WTC11 (cell line): ENCODE measurements at places on chromosomes 11 and 22. TPM values are rescaled to one million over a fixed set of nuclear protein-coding genes. Genes with fewer than 3 reads are reported as not detected.

Gene RAPSN
- 0.32 to 0.66 TPM (median 0.34 TPM) in 3 replicates for total RNA-seq

Gene OR5B21
- not detected in 3 replicates for total RNA-seq

Gene CHST1
- 2.4 to 2.6 TPM (median 2.4 TPM) in 3 replicates for total RNA-seq

- DNase-seq, result no peak
- no peak overlapping the region for H3K4me3 ChIP-seq
- no peaks in the 10 kb centered on the region for H3K36me3 ChIP-seq
- 0 out of 2 replicates have a peak, but pooled peaks cover 4% of the 10 kb centered on the region for H3K4me1 ChIP-seq
- peak overlapping the region; percentile 78 for H3K27ac ChIP-seq
These were observed 13.9 kb downstream of the SLC25A17 start for GRCh38 chr22:40805239-40805638.

DNA sequence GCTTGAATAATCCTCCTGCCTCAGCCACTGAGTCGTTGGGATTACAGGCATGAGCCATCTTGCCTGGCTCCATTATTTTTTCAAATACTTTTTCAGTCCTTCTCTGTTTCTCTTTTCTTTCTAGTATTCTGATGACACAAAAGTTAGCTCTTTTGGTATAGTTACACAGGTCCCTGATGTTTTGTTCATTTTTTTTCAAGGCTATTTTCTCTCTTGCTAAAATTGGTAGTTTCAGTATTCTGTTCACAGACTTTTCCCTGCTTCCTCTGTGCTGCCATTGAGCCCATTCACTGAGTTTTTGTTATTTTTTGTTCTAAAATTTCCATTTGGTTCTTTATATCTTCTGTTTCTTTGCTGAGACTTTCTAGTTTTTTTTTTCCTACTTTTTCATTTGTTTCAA lies 166.5 kb downstream of the UVRAG start:
- peaks cover 24% of the 10 kb centered on the region for H3K4me1 ChIP-seq
- H3K27ac ChIP-seq, result peak overlapping the region; percentile 16
- H3K36me3 ChIP-seq, result peaks cover 7% of the 10 kb centered on the region
- peak overlapping the region; percentile 69 for H3K4me3 ChIP-seq
- DNase-seq, result no peak

DNA sequence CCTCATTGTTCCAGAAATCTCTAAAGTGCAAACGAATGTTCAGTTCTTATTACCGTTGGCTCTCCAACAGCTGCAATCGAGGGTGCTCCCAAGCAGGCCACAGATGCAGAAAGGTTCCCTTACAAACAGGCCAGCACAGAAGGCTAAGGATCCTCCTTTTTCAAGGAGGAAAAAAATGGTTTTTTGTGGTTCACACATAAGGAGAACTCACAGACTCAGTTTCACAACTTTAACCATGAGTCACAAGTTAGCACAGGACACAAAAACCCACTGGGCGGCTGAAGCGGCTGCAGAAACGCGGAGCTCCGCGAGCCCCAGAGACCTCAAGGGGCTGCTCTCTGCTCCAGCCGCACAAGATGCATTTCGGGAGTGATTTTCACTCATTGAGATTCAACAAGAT lies 98.2 kb upstream of the PRR5 start:
- peaks cover 5% of the 10 kb centered on the region; the same call in 1 of the 2 replicates for H3K4me1 ChIP-seq
- H3K4me3 ChIP-seq, result no peak overlapping the region
- no peak overlapping the region for H3K27ac ChIP-seq
- peaks cover 2% of the 10 kb centered on the region; the same call in 1 of the 2 replicates for H3K27me3 ChIP-seq

- no peak overlapping the region for H3K4me3 ChIP-seq
- H3K27ac ChIP-seq, result no peak overlapping the region
- H3K36me3 ChIP-seq, result peaks cover 40% of the 10 kb centered on the region
- peaks cover 7% of the 10 kb centered on the region for H3K27me3 ChIP-seq
These were observed 146.1 kb downstream of the OR4C45 start for GRCh38 chr11:50178737-50179136.

GRCh38 chr11:7540830-7541555 lies 27.2 kb downstream of the PPFIBP2 start:
- DNase-seq, result no peak
- H3K36me3 ChIP-seq, result no peaks in the 10 kb centered on the region
- H3K4me3 ChIP-seq, result no peak overlapping the region
- H3K4me1 ChIP-seq, result peaks cover 13% of the 10 kb centered on the region
- no peaks in the 10 kb centered on the region for H3K27me3 ChIP-seq

DNA sequence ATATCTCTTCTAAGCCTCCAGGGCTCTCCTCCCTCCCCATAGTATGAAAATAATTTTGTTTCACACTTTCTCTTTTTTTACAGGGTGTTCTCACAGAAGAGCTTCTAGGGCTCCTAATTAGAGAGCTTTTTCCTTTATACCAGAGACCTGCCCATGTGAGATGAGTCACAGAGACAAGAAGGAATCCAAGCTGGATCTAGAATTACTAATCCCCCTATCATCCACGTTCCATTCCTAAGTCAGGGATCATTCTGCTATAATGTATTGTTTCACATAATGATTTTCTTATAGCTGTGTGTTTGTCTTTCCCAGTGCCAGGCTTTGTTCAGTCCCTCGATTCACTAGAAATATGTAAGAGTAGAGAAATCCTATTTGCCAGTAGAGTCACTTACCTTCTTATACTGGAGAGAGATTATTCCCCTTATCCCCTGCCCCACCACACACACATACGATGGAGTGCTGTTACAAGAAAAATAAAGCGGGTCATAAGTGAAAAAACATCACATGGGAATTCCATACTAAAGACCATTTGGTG lies 778.3 kb upstream of the LRRC4C start:
- no peak for DNase-seq
- H3K4me1 ChIP-seq, result peaks cover 34% of the 10 kb centered on the region
- no peak overlapping the region for H3K27ac ChIP-seq
- H3K4me3 ChIP-seq, result no peak overlapping the region
- no peaks in the 10 kb centered on the region for H3K36me3 ChIP-seq
- H3K27me3 ChIP-seq, result peaks cover 6% of the 10 kb centered on the region; the same call in 1 of the 2 replicates

DNA sequence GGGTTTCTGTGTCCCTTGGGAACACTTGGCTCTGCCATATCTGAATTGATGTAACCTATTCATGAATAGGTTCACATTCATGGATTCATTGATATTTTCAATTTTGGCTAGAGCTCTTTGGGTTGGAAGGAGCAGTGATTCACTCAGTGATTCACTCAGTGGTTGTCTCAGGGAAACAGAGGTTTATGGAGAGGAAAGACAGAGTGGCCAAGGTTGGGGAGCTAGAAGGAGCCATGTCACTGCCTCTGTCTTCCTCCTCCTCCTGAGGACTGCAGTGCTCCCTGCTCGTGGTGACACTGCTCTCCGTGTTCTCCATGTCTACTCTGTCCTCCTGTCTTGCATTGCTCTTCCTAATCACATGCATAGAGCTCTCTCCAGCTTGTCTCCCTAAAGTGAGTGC lies 17.4 kb downstream of the CEP164 start:
- H3K36me3 ChIP-seq, result peaks cover 18% of the 10 kb centered on the region
- H3K4me1 ChIP-seq, result no peaks in the 10 kb centered on the region
- no peak overlapping the region for H3K27ac ChIP-seq
- H3K4me3 ChIP-seq, result no peak overlapping the region

- peaks cover 12% of the 10 kb centered on the region; the same call in 1 of the 2 replicates for H3K36me3 ChIP-seq
- H3K4me3 ChIP-seq, result no peak overlapping the region
- no peak for DNase-seq
These were observed 33.6 kb downstream of the TBC1D22A start for GRCh38 chr22:46795845-46796565.

DNA sequence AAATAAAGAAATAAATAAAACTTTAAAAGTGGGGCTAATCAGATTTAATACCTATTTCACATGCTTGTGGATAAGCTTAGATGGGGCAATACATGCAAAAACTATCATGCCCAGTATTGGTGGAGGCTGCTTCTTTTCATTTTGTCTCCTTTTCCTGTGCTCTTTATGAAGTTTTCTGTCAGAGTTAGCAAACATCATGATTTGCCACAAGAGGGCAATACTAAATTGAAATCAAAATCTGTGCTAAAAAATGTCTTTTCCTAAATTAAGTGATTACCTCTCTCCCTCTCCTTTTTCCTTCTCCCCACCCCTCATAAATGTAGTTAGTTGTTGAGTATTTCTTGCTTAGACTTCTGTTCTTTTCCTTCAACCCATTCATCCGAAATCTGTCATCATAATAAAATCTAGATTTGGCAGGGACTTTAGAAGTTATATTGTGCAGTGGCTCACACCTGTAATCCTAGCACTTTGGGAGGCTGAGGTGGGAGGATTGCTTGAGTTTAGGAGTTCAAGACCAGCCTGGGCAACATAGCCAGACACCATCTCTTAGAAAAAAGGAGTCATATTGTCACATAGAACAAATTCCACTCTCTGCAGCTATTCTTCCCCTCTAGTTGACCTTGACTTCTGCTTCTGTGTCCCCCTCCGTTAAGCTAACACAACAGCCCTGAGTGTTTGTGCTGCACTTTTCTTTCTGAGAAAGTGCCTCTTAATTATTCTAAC lies 4.7 kb upstream of the ARHGAP42 start:
- no peak overlapping the region for H3K27ac ChIP-seq
- no peak overlapping the region for H3K4me3 ChIP-seq
- DNase-seq, result no peak
- no peaks in the 10 kb centered on the region for H3K36me3 ChIP-seq
- peaks cover 57% of the 10 kb centered on the region for H3K4me1 ChIP-seq

DNA sequence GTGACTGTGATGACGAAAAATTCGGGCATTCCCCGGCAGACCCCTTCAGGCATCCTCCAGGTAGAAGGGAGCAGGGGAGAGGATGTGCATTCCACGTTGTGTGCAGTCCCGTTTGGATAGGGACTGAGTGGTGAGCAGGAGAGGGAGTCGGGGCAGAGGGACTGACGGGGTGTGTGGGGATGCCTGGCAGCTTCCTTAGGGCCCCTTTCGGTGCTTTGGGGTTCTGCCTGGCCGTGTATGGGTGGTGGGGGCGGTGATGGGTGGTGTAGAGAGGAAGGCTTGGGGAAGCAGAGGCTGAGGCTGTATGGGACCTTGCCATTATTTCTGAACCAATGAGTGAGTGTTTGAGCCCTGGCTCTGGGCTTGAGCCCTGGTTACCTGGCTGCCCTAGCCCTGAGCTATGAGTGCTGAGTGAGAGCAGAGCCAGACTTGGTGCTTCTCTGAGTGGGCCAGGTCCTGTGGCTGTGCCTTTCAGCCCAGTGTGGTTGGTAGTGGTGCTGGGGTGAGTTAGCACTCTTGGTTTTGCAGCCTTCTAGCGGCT lies 914 bp downstream of the INPPL1 start:
- 0 out of 2 replicates have a peak, but pooled peaks cover 2% of the 10 kb centered on the region for H3K27me3 ChIP-seq
- H3K36me3 ChIP-seq, result peaks cover 13% of the 10 kb centered on the region
- H3K27ac ChIP-seq, result peak overlapping the region; percentile 83; the same call in 1 of the 2 replicates
- H3K4me1 ChIP-seq, result peaks cover 29% of the 10 kb centered on the region
